ENCODE measurements at places on chromosomes 12 and 14.

- H3K36me3 ChIP-seq: peaks cover 5% of the 10 kb centered on the region
- H3K4me1 ChIP-seq: no peaks in the 10 kb centered on the region
- DNase-seq: no peak
- H3K27ac ChIP-seq: no peak overlapping the region
- no peak overlapping the region for H3K4me3 ChIP-seq
Observed at GRCh38 chr12:5817246-5817645, 127.8 kb downstream of the ANO2 start.

DNA sequence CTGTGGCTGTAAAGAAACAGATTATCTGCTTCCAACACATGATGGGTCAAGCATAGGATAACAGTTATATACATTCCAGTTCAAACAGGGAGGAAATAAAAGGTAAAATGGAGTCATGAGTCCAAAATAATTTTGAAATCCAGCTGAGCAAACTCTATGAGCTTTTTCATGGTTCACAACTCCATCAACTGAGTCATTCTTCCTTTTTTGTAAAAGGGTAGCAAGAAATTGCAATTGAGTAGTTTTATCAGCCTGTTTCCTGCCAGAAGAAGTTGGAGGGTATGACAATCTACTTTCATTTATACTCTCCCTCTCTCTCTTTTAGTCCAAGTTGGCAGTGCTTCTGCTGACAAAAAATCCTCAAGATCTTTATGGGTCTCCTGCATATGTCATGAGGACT, 95.6 kb downstream of the CPNE8 start:
- H3K36me3 ChIP-seq: peaks cover 2% of the 10 kb centered on the region
- H3K4me3 ChIP-seq: no peak overlapping the region
- no peaks in the 10 kb centered on the region for H3K27me3 ChIP-seq
- H3K4me1 ChIP-seq: no peaks in the 10 kb centered on the region
- no peak for DNase-seq
- no peak overlapping the region for H3K27ac ChIP-seq

DNA sequence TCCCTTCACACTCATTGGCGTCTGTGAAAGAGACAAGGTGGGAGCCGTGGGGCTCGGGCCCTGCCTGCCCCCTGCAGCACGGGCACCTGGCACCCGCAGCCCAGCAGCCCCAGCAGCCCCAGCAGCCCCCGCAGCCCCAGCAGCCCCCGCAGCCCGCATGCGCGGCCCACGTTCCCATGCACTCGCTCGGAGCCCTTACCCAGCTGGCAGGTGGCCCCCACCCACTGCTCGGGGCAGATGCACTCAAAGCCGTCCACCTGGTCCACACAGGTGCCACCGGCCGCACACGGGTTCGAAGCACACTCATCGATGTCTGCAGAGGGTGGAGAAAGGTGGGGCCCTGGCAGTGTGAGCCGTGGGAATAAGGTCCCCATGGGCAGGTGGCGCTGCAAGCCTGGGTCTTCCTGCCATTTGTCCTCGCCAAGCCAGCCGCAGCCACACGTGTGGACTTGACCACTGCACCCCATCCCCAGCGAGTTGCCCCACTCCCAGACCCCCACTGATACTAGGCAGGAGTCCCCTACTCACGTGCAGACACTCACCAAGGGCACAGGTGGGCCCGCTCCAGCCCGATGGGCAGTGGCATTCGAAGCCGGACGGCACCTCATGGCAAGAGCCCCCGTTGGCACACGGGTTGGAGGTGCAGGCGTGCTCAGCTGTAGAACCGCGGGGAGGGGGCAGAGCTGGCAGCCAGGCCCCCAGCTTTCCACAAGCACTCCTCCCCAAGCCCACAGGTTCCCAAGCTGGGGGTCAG, 17.3 kb downstream of the JAG2 start:
- H3K27ac ChIP-seq: no peak overlapping the region
- no peaks in the 10 kb centered on the region for H3K4me1 ChIP-seq
- DNase-seq: no peak
- H3K27me3 ChIP-seq: no peaks in the 10 kb centered on the region

GRCh38 chr14:93926873-93927799, at the start of gene FAM181A:
FAM181A (plus strand) TSS chr14:93927344; CDS start chr14:93928286, 942 bp downstream.
- H3K27ac ChIP-seq: no peak within 1 kb of the TSS
- no peak for DNase-seq
- H3K4me1 ChIP-seq: no peaks in the 10 kb centered on the region
- H3K27me3 ChIP-seq: no peaks in the 10 kb centered on the region

DNA sequence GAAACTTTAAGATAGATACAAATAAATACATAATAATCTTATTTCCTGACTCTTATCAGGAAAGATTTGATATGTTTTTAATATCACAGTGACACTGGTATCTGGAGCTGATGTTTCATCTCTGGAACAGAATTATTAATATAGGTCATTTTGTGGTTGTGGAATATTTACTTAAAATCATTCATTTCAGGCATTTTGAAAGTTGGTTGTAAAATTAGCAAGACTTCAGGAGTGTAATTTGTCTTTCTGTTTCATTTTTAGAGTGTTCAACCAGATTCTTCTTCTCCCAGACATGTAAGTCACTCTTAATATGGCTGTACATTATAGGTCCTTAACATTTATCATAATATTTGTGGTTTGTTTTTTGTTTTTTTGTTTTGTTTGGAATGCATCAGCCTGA, 115.7 kb downstream of the PCNX1 start:
- peaks cover 15% of the 10 kb centered on the region for H3K4me1 ChIP-seq
- no peak overlapping the region for H3K4me3 ChIP-seq
- H3K27me3 ChIP-seq: no peaks in the 10 kb centered on the region

- H3K36me3 ChIP-seq: peaks cover 26% of the 10 kb centered on the region
- H3K27me3 ChIP-seq: no peaks in the 10 kb centered on the region
- H3K4me3 ChIP-seq: no peak overlapping the region
- H3K4me1 ChIP-seq: no peaks in the 10 kb centered on the region
- DNase-seq: no peak
- no peak overlapping the region for H3K27ac ChIP-seq
Observed at GRCh38 chr14:73696466-73697400, 17.5 kb downstream of the PNMA1 start.
